Stimulated activated CD4-positive, alpha-beta T cell treated with anti-CD3 and anti-CD28 coated beads, Interleukin-2, amount 100 ng/mL, for 4 hours (primary cell): ENCODE measurements at places on chromosomes 16 and 17.

GRCh38 chr16:78513838-78514237, 414.4 kb downstream of the WWOX start:
- DNase-seq: no peak

- no peak for DNase-seq
Observed at GRCh38 chr16:48136547-48137360, 19.0 kb downstream of the ABCC12 start.

DNA sequence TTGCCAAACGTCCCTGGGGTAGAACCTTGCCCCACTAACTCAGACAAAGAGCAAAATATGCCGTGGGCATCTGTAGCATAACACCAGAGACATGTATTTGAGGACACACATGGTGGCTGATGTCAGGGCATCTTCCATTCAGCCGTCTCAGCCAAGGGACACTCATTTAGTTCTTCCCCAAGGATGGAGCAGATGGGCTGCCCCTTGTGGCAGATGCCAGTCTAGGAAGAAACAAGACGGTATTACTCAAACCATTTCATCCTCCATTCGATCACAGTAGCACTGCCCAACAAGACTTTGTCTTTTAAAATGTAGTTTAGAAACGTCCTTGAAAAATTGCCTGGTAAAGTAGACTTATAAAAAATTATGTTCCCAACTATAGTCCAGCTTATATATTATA, 937.6 kb upstream of the EEF2KMT start:
- DNase-seq: no peak

- DNase-seq: no peak
Observed at GRCh38 chr17:13334374-13334773, 267.4 kb downstream of the HS3ST3A1 start.

DNA sequence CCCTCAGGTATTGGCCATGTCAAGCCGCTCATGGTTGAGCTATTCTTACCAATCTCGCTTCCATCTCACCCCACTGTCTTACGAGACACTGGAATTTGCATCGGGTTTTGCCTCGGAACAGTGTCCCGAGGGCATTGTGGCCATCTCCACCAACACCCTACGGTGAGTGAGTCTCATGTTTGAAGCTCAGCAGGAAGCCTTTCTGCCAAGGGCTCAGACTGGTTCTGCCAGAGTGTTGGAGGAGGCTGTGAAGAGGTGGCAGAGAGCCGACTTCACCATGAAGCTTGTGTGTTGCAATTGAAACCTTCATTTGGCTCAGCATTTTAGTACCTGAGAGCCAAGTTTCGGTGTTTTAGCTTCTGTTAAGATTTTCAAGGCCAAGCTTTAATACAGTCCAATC, 38.0 kb downstream of the SF3B3 start:
- DNase-seq: no peak
